Activated CD4-positive, CD25-positive, alpha-beta regulatory T cell treated with anti-CD3 and anti-CD28 coated beads, Interleukin-2, amount 50 U/mL, for 16 hours (primary cell): ENCODE measurements at places on chromosomes 3 and 15.
A peak's percentile ranks its signal among the peaks of the same experiment; 100 is the strongest.

DNA sequence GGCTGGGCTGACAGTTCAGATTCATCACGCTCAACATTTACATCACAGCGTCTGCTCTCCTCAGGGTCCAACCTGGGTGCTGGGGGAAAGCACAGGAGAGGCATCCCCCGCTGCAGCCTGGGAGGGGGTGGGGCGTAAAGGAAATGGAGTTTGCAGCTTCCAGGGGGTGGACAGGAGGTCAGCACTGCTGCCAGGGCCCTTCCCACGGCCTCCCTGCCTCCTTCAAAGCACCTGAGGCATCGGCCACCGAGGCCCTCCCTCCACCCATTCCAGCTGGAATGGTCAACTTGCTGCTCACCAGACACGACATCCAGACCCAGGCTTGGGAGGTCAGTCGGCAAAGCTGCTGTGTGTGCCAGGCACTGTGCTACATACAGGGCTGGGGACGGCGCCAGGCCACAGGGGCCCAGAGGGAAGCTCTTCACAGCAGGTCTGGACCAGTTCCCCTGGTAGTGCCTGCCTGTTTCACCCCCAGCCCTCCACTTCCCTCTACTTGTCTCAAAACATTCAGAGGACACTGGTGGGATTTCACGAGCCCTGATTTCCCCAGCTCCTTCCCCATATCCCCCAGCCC, 120.7 kb downstream of the ANP32A start:
- no peak for DNase-seq

DNA sequence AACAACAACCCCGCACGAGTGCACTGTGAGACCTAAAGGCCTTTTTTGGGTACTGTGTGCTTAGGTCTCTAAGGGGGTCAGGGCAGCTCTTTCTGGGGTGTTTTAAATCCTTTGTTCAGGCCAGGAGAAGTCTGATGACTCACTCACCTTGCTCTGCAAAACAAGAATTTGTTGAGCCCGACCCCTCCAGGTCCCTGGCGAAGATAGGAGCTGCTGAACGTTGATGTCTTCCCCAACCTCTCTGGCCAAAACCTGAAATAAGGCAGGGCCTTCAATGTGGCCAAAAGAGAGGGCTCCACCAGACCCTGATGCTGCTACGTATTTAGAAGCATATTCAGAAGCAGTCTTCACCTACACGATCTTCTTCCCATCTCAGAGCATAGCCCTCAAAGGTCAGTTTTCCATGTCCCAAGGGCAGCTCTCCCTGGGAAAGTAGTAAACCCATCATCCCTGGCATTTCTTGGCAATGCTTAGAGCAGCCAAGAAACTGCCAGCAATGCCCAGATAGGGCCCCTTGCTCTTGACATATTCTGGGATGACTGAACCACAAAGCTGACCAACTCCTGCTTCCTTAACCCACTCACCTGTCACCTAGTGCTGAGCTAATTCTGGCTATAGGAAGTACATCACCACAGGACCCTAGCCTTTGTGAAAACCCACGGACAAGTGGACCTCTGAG, 27.1 kb downstream of the CCDC13 start:
- DNase-seq, result no peak

DNA sequence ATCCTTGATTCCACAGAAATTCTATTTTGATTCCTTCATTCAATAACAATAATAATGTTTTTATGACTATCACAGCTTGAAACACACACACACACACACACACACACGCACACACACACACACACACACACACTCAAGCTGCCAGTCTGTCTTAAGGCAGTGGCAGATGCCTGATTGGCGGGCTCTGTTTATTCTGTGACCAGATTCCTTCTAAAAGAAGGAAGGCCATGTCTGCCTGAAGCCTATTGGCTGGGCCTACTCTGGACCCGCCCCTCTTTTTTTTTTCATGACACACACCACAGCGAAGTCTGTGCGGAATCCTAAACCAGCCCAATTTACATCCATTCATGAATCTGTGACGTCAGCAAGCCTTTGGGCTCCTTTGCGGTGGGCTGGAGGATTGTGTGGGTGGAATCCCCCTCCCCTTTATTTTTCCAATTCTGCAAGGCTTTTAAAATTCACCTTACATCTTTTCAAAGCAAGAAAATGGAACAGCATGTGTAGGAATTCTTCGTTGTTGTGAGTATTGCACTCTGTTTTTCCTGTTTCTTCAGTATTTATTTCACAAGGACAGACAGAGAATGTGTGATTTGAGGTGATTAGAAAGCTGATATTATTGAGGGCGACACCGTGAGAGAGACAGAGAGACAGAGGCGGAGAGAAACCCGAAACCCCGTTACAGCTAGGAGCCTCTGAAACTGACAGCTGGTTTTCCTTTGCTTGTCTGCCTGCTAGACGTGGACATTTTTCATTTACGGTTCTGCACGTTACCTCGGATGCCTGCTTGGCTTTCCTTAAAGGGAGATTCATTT, at the start of gene MAP3K13:
TSS of gene MAP3K13 (plus strand) at position 287 of the 812 bp plus-strand sequence. CDS start 65,446 bp downstream, outside the sequence.
- DNase-seq, result no peak

- DNase-seq, result no peak
These were observed 6.9 kb downstream of the INSYN1 start for GRCh38 chr15:73746261-73746660.

DNA sequence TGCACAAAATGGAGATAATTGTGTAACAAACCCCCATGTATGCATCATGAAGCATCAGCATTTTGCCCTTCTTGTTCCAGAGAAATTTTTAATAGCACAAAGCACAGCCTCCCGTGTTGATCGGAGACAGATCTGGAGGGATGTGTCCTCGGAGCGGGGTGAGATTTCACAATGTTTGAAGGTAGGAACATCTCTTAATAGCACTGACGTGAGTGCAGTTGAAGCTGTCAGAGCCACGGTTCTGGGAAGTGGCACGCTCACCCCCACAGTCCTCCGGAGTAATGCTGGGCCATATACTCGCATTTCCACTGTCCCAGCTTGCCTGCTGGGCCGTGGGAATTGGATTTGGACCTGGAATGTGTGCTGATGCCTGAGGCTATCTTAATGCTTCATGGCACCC, 24.1 kb downstream of the ARPP21 start:
- no peak for DNase-seq

GRCh38 chr3:120102674-120103073, 8.4 kb upstream of the GSK3B start:
- DNase-seq, result no peak

DNA sequence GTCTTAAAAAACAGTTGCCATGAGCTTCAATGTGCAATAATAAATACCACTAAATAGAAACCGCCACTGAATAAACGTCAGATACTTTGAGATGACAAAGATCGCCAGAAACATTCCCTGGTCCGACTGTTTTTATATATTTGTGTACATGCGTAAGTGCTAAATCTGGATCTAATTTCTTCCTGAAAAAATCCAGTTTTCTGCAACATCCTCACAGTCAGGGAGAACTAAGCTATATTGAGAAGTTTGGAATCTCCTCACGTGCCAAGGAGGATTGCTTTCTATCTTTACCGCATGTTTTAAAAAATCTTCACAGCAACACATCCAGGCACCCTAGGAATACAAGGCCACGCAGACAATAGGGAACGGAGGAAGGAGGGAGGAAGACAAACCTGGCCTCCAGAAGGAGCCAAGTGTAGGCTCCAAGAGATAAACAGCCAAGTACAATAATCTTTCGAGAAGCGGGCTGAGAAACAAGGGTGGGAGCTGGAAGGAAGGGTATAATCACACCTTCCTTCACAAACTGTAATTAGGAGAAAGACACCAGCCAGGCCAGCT, 5.7 kb downstream of the VGLL4 start:
- no peak for DNase-seq

GRCh38 chr3:57163751-57164150, 1.4 kb downstream of the IL17RD start:
- DNase-seq, result no peak

- peak; percentile 36 for DNase-seq
These were observed 399 bp downstream of the MYO9A start for GRCh38 chr15:72117486-72118016.

- DNase-seq, result no peak
These were observed 245.4 kb upstream of the CDIN1 start for GRCh38 chr15:36334059-36334458.
